ENCODE measurements at places on chromosomes 16 and 17.

- DNase-seq: no peak
Observed at GRCh38 chr16:22220069-22220440, 14.0 kb downstream of the EEF2K start.

DNA sequence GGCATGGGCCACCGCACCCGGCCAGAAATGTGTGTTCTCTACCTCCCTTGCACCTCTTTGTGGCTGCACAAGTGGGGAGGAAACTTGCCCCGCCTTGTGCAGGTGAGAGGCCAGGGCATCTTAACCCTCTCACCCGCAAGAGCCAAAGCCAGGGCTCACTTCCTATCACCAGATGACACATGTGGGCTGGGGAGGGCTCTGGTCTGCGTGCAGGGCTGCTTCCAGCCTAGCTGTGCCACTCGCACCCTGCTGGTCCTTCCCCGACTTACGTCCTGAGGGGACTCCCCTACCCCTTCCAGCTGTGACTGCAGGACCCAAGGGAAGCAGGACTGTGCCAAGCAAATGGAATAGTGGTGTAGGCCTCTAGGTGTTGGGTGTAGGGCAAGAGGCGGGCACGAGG is 6.9 kb downstream of the MIEF2 start:
- DNase-seq: no peak

DNA sequence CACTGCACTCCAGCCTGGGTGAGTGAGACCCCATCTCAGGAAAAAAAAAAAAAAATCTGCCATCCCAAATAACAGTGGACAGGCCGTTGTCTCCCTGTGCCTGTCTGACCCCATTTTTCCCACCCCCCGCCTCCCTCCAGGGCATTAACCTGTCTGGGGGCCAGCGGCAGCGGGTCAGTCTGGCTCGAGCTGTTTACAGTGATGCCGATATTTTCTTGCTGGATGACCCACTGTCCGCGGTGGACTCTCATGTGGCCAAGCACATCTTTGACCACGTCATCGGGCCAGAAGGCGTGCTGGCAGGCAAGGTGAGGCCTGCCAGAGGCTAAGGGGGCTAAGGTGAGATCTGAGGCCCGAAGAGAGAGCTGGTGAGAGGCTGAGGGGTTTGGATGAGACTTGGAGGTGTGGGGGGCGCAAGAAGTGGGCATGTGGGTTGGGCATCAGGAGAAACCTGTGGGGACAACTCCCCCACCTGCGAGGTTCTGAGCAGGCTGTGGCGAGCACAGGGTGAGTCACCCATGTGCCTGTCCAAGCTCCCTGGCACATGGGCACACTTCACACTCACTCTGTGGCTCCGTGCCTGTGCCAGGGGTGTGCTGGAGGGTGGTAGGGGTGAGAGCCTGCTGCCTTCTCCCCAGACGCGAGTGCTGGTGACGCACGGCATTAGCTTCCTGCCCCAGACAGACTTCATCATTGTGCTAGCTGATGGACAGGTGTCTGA is 34.7 kb downstream of the ANKRD40 start:
- DNase-seq: no peak

DNA sequence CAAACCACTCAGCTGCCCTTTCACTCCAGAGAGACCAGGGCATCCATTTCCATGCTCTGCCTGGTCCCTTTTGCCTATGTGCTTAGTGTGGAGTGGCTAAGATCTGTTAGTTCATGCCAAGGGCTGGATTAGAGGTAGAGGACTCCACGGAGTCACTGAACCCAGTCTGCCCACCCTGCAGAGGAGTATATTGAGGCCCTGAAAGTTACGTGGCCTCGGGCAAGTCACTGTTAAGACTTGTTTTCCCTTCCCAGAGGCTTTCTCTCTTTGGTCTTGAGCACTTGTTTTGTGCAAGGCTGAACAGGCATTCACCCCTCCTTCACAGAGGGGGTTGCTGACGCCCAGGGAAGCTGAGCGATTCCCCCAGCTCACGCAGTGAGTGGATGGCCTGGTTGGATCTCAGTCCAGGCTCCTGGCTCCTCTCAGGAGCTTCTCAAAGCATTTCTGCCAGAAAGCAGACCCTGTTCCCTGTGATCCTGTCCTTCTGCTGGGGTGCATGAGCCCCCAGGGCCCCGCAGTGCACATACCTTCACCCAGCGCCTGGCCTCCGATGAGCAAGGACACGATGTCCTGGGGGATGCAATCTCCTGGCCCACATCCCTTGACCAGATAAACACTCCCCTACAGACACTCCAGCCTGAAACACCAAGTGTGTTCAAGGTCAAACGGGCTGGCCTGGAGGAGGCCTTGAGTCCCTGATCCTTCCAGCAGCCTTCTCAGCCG is 153.4 kb upstream of the GSE1 start:
- no peak for DNase-seq

DNA sequence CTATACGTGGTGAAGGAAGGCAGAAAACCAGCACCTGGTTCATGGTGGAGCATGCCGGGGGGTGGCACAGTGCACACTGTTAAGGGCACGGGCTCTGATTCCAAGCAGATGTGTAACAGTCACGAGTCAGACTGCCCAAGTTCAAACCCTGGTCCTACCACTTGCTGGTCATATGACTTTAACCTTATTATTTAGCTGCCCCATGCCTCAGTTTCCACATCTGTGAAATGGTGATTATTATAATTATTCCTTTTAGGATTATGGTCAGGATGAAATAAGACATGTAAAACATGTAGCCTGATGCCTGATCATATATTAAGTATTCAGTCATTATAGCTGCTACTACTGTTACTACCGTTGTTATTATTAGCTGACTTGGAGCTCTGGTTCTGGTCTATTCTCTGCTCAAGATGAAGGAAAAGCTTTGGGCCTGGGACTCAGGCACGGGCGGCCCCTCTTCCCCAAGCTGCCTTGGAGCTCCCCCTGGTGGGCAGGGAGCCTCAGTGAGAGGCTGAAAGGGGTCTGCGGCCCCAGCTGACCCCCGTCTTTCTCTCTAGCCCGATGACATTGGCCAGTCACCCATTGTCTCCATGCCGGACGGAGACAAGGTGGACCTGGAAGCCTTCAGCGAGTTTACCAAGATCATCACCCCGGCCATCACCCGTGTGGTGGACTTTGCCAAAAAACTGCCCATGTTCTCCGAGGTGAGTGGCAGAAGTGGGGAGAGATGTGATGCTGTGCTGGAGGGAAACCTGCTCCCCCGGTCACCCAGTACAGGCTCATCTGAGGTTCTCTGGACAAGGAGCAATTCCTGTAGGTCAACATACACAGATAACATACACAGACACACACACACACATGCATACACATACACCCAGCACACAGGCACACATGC is 14.0 kb downstream of the NR1D1 start:
- peak; percentile 51 for DNase-seq

DNA sequence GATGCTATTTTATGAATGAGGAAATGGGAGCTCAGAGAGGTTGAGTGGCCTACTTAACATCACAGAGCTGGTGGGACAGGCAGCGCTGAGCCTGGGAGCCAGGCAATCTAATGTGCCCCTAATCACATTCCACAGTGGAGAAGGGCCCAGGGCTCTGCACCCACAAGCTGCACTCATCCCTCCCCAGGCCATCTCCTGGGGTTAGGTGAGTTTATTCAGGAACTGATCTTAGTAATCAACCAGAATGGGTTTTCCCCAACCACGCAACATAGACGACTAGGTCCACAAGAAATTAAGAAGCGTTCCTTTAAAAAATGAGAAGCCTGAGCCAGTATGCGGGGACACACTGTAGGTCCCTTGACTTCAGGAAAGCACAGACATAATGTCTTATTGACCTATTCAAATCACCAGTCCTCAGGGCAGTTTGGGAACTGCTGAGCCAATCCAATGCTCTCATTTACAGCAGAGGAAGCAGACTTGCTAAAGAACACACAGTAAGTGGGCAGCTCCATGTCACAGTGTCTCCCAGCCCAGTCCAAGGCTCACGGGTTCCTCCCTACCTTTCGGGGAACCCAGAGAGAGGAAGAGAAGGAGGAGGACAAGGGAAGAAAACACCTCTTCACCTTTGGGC is 2.3 kb downstream of the MPP3 start:
- no peak for DNase-seq

- no peak for DNase-seq
Observed at GRCh38 chr17:66670206-66670605, 164.7 kb upstream of the CACNG5 start.

- DNase-seq: no peak
Observed at GRCh38 chr17:28384281-28385036, 13.0 kb downstream of the SARM1 start.

GRCh38 chr17:1803280-1803679 is 26.4 kb downstream of the SMYD4 start:
- DNase-seq: no peak

GRCh38 chr16:30457743-30458560 is 12.3 kb upstream of the SEPHS2 start:
- DNase-seq: no peak

DNA sequence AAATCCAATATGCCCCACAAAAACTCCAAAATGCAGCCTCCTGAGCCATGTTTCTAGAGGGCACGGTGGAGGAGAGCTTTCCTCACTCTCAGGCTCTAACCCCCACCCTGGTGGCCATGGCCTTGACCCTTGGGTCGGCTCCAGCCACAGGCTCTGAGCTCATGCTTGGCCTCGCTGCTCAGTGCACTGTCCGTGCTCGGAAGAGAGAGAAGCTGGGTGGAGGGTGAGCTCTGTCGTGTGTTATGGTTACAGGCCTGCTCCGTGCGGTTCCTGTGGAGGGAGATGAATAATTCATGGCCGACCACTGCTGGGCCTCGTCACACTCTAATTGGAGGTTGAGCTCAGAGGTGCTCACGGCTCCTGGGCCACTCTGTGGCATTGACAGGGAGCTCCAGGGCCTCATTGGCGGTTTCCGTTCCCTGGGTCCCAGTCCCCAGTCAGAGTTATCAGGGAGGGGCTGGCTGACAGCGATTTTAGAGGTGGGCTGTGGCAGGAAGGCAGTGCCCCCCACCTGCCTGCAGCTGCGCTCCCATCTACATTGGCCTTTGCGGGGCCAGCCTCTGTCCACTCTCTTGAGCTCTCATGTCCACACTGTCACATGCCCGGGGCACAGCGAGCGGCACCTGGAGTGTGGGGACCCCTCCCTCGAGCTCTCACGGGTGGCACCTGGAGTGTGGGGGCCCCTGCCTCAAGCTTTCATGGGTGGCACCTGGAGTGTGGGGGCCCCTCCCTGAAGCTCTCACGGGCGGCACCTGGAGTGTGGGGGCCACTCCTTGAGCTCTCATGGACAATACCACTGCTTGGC is 24.9 kb downstream of the ACSF3 start:
- DNase-seq: no peak

DNA sequence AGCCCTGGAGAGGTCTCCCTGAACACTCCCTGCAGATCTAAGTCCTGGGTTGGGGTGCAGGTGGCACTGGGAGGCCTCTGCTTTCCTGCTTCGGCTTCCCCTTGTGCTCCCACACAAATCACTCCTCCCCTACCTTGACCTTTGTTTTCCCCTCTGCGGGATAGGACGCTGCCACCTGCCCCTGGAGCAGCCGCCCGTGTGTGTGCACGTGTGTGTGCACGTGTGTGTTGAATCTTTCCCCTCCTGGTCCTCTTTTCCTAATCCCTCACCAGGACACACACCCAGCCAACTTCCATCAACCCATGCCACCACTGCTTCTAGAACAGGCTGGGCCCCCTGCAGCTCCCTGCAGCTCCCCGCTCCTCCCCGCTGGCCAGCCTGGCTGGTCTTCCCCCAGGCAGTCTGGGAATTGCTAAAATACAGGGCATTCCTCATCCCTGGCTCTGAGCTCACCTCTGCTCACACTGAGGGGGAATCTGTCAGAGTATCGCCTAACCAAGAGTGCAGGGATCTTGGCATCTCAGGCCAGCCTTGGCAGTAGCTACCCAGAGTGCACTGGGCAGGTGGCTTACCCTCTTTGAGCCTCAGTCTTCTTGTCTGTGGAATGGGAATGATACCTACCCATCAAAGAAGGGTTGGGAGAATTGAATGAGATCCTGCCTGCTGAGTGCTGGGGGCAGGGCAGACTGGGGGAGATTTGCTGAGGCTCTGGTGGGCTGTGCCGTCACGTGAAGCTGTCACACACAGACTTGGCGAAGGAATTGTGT is 198.5 kb downstream of the NTN1 start:
- no peak for DNase-seq

GRCh38 chr17:57746221-57746620 is 1.1 kb upstream of the CCDC182 start:
- no peak for DNase-seq

- DNase-seq: no peak
Observed at GRCh38 chr16:70483426-70483825, 29.0 kb downstream of the FCSK start.

DNA sequence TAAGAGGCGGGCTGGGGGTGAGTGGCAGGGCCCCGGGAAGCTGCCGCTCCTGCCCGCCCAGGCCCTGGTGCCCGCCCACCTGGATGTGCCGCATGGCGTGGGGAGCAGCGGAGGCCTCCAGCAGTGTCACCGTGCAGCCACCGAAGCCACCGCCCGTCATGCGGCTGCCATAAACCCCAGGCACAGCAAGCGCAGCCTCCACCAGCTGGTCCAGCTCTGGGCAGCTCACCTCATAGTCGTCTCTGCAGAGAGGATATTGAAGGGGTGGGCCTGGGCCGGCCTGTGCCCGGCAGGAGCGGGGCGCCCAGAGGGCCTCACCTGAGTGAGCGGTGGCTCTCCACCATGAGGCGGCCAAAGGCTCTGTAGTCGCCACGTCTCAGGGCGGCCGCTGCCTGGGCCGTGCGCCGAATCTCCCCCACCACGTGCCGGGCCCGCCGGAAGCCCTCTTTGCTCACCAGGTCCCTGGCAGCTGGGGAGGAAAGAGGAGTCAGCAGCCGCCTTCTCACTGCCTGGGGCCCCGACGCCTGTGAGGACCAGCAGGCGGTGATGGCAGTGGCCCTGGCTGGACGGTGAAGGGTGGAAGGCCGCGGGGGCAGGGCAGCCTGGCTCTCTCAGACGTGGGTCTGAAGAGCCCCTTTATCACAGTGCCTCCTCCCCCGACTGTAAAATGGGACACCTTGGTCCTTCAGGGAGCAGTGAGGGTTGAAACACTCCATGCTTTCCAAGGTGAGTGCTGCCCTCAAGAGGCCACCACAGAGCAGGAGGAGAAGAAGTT is 6.7 kb downstream of the GALK1 start:
- no peak for DNase-seq

GRCh38 chr17:47066095-47066494 is 87.0 kb upstream of the RPRML start:
- no peak for DNase-seq

GRCh38 chr16:15955425-15955824 is 6.0 kb downstream of the ABCC1 start:
- no peak for DNase-seq

- DNase-seq: peak; percentile 14
Observed at GRCh38 chr17:44602390-44602789, 45.1 kb downstream of the FZD2 start.

DNA sequence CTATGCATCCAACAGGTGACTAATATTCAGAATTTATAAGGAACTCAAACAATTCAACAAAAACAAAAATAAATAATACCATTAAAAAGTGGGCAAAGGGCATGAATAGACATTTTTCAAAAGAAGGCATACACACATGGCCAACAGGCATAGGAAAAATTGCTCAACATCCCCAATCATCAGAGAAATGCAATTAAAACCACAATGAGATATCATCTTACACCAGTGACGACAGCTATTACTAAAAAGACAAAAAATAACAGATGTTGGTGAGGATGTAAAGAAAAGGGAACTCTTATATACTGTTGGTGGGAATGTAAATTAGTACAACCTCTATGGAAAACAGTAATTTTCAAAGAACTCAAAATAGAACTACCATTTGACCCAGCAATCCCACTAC is 250.4 kb upstream of the N4BP1 start:
- DNase-seq: no peak

GRCh38 chr16:81848306-81848853 is 69.3 kb downstream of the PLCG2 start:
- DNase-seq: no peak

GRCh38 chr16:53580038-53580802 is 77.2 kb upstream of the AKTIP start:
- DNase-seq: no peak

Measured in NCI-H1092 treated with DMSO at 0.1 percent for 48 hours (cell line).